T-helper 17 cell (primary cell): ENCODE measurements at places on chromosomes 3 and 15. TPM values are rescaled to one million over a fixed set of nuclear protein-coding genes. Genes with fewer than 3 reads are reported as not detected.

DNA sequence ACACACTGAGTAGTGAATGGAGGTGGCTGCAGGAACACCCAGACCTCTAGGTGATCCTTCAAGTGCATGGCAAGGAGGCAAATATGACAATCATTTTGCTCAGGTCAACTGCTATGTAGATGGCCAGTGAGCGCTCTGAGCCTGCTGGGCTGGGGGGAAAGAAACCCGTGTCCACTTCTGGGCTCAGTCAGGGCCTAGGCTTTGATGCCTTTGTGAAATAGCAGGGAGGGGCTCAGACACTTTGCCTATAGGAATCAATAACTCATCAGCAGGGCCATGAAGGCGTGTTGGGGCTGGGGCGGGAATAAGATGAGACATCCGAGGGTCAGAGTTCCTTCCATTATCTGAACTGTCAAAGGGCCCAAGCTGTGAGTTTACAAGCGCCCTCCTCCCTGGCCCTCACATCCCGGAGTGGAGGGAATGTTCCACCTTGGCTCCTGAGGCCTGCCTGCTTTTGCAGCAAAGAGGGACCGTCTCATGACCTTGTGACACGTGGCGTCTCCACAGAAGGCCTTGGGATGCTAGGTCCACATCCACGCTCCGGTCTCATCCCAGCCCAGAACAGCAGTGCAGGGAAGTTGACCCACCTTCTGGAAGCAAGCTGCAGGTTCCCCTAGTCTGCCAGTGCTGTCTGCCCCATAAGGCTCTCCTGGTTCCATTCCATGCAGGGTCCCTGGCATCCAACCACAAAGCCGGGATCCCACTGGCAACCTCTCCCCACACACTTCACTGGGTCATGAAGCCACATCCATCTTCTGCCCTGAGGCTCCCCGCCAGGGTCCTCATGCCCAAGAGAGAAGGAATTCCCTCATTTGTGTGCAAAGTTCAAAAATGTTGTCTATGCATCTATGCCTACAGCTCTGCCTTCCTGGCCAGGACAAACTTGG, 78.4 kb downstream of the CHSY1 start:
- H3K4me1 ChIP-seq = peaks cover 17% of the 10 kb centered on the region
- no peak overlapping the region for H3K27ac ChIP-seq
- H3K36me3 ChIP-seq = no peaks in the 10 kb centered on the region

DNA sequence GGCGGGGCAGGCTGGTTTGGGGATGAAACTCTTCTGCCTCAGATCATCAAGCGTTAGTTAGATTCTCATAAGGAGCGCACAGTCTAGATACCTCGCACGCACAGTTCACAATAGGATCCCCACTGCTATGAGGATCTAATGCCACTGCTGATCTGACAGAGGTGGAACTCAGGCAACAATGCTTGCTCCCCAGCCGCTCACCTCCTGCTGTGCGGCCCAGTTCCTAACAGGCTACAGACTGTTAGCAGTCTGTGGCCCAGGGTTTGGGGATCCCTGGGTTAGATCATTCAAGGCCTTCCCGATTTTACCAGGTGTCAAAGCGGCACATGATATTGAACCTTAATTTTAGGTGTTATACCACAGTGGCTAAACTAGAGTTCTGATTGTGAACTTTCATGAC, 232.8 kb downstream of the UBE2E2 start:
- DNase-seq = no peak
- peaks cover 11% of the 10 kb centered on the region for H3K4me1 ChIP-seq
- H3K27ac ChIP-seq = no peak overlapping the region
- no peak overlapping the region for H3K4me3 ChIP-seq
- no peaks in the 10 kb centered on the region for H3K27me3 ChIP-seq
- no peaks in the 10 kb centered on the region for H3K36me3 ChIP-seq

- peaks cover 16% of the 10 kb centered on the region for H3K4me1 ChIP-seq
- H3K4me3 ChIP-seq = no peak overlapping the region
- no peaks in the 10 kb centered on the region for H3K27me3 ChIP-seq
- no peak for DNase-seq
- H3K36me3 ChIP-seq = no peaks in the 10 kb centered on the region
These were observed 470.9 kb upstream of the TPRG1 start for GRCh38 chr3:188700918-188701317.

- peaks cover 6% of the 10 kb centered on the region for H3K4me1 ChIP-seq
- no peak overlapping the region for H3K4me3 ChIP-seq
- peaks cover 23% of the 10 kb centered on the region for H3K27me3 ChIP-seq
- no peaks in the 10 kb centered on the region for H3K36me3 ChIP-seq
- DNase-seq = no peak
These were observed 63.1 kb upstream of the ATP13A3 start for GRCh38 chr3:194549853-194550252.

- H3K36me3 ChIP-seq = peaks cover 5% of the 10 kb centered on the region
- DNase-seq = no peak
- peaks cover 49% of the 10 kb centered on the region for H3K27me3 ChIP-seq
- H3K27ac ChIP-seq = no peak overlapping the region
- H3K4me1 ChIP-seq = no peaks in the 10 kb centered on the region
These were observed 69.0 kb upstream of the THBS1 start for GRCh38 chr15:39511916-39512260.

DNA sequence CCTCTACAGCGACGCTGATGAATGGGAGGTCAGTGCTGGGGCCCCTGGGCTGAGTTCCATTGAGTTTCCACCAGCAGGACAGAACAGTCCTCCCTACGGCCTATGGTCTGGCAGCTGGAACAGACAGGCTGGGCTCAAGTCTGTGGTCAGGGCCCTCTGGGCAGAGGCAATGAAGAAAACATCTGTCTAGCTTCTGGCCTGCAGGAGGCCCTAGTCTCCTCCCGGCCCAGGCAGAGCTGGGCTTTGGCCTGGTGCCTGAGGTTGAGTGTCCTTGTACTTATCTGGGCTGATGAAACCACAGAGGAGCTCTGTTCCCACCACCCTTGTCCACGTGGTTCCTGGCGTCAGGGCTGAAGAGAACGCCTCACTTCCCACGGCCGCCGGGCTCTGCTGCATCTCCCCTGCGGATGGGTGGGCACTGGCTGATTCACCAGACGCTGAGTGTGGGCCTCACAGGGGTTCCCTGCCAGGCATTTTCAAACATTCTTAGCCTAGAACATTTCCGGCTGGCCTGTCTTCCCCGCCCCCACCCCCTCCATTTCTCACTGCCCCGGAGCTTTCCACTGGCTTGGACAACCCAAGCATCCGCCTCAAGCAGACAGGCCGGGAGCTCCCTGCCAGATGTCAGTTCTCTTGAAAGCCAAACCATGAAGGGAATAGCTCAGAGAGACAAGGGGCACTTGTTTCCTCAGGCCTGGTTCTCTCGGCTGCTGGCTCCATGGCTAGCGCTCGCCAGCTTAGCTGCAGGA, 20.3 kb downstream of the PPCDC start:
- H3K36me3 ChIP-seq = peaks cover 2% of the 10 kb centered on the region
- H3K27me3 ChIP-seq = no peaks in the 10 kb centered on the region
- H3K27ac ChIP-seq = peak overlapping the region; percentile 65
- no peak overlapping the region for H3K4me3 ChIP-seq

GRCh38 chr15:27137127-27137526, 166.1 kb downstream of the GABRG3 start:
- no peak for DNase-seq
- no peak overlapping the region for H3K4me3 ChIP-seq
- H3K27me3 ChIP-seq = no peaks in the 10 kb centered on the region
- H3K27ac ChIP-seq = no peak overlapping the region

The GOLGA8S gene
- total RNA-seq = 0.21 TPM

GRCh38 chr15:81085213-81085612, 48.9 kb upstream of the CFAP161 start:
- DNase-seq = no peak
- no peak overlapping the region for H3K4me3 ChIP-seq
- peaks cover 4% of the 10 kb centered on the region for H3K4me1 ChIP-seq
- peaks cover 32% of the 10 kb centered on the region for H3K27me3 ChIP-seq

GRCh38 chr15:98909968-98910885, 97.4 kb downstream of the PGPEP1L start:
- no peaks in the 10 kb centered on the region for H3K27me3 ChIP-seq
- no peak overlapping the region for H3K27ac ChIP-seq
- H3K4me3 ChIP-seq = no peak overlapping the region
- H3K4me1 ChIP-seq = peaks cover under 1% of the 10 kb centered on the region

DNA sequence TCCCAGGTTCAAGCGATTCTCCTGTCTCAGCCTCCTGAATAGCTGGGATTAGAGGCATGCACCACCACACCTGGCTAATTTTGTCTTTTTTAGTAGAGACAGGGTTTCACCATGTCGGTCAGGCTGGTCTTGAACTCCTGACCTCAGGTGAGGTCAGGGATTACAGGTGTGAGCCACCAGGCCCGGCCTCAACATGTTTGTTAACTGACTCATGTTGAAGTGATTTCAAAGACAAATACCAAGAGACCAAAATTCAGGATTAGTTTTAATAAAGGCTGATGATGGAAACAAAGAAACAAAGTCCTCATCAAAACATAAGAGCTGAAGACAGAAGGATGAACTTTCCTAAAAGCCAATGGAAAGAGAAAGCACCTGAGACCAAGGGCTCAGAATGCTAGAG, 36.5 kb downstream of the SLC12A6 start:
- H3K27ac ChIP-seq = no peak overlapping the region
- H3K27me3 ChIP-seq = no peaks in the 10 kb centered on the region
- H3K4me3 ChIP-seq = no peak overlapping the region
- peaks cover 7% of the 10 kb centered on the region for H3K36me3 ChIP-seq
- no peak for DNase-seq
- peaks cover 29% of the 10 kb centered on the region for H3K4me1 ChIP-seq

DNA sequence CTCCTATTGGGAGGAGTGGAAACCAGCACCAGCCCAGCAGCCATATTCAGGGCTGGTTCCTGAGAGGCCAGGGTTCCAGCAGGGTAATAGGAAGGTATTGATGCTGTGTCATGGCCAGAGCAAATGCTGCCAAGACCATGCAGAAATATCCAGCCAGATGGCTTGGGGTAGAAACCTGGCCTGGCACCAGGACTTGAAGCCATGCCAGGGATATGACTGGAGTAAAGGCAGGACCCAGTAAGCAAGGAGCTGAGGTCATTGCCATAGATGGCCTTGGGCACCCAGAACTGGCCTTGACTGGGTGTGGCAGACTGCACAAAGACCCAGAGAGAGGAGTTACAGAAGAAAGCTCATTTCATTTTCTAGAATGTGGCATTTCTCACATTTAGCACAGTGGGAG, 257.6 kb upstream of the GOLGA6L4 start:
- H3K27me3 ChIP-seq = peaks cover 10% of the 10 kb centered on the region
- H3K36me3 ChIP-seq = peaks cover 3% of the 10 kb centered on the region
- H3K4me1 ChIP-seq = no peaks in the 10 kb centered on the region
- no peak overlapping the region for H3K4me3 ChIP-seq

DNA sequence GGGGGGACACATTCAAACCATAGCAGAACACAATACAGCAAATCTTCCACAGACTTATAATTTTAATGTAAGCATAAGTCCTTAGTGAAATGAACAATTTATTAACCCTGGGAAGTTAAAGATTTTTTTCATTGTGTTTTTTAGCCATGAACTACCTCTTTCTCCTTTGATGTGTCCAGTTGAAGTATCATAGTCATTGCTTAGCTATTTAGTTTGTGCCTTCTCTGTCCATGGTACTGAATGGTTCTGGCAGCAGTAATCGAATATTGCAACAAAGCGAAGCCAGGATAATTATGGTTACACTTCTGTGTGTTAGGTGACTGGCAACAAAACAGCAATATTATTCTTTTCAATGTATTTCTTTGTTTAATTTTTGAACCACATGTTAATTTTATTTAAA, 403.0 kb upstream of the ONECUT1 start:
- no peak overlapping the region for H3K4me3 ChIP-seq
- DNase-seq = no peak
- H3K27me3 ChIP-seq = peaks cover 10% of the 10 kb centered on the region
- H3K4me1 ChIP-seq = no peaks in the 10 kb centered on the region
- no peaks in the 10 kb centered on the region for H3K36me3 ChIP-seq
- no peak overlapping the region for H3K27ac ChIP-seq

The SLC9C1 gene
- total RNA-seq = not detected

GRCh38 chr3:2697589-2697988, 412.6 kb downstream of the IL5RA start:
- no peak overlapping the region for H3K27ac ChIP-seq
- no peaks in the 10 kb centered on the region for H3K4me1 ChIP-seq
- H3K36me3 ChIP-seq = no peaks in the 10 kb centered on the region
- peaks cover 8% of the 10 kb centered on the region for H3K27me3 ChIP-seq
- H3K4me3 ChIP-seq = no peak overlapping the region

The SERPINI1 gene
- total RNA-seq = 3.6 TPM

The IL17RE gene
- total RNA-seq = 12.4 TPM

DNA sequence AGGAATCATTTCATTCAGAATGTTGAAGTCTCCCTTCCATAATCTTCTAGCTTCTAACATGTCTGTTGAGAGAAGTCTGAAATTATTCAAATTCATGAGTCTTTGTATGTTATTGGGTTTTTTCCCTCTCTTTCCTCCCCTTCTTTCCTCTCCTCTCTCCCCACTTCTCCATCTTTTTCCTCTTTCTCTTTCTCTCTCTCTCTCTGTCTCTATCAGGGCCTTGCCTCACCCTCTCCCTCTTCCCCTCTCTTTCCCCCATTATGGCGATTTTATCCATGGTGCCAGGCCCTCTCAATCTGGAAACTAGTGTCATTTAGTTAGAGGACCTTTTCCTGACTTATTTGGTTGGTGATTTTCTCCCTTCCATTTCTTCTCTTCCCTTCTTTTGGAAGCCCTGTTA, 147.3 kb downstream of the SST start:
- no peak overlapping the region for H3K4me3 ChIP-seq
- H3K27ac ChIP-seq = no peak overlapping the region
- peaks cover 23% of the 10 kb centered on the region for H3K27me3 ChIP-seq
- H3K36me3 ChIP-seq = peaks cover 2% of the 10 kb centered on the region
- DNase-seq = no peak

GRCh38 chr3:101611023-101611422, 37.0 kb downstream of the PCNP start:
- DNase-seq = no peak
- no peak overlapping the region for H3K4me3 ChIP-seq
- H3K36me3 ChIP-seq = no peaks in the 10 kb centered on the region

GRCh38 chr15:89167267-89168176, 53.9 kb downstream of the RLBP1 start:
- peaks cover 4% of the 10 kb centered on the region for H3K4me1 ChIP-seq
- H3K4me3 ChIP-seq = peak overlapping the region; percentile 26
- DNase-seq = no peak
- H3K27me3 ChIP-seq = no peaks in the 10 kb centered on the region

GRCh38 chr3:130389743-130390478, 44.4 kb downstream of the COL6A5 start:
- H3K4me1 ChIP-seq = no peaks in the 10 kb centered on the region
- H3K36me3 ChIP-seq = no peaks in the 10 kb centered on the region
- H3K27me3 ChIP-seq = no peaks in the 10 kb centered on the region
- H3K27ac ChIP-seq = no peak overlapping the region
- no peak overlapping the region for H3K4me3 ChIP-seq
- DNase-seq = no peak

The C3orf62 gene
- total RNA-seq = 11.1 TPM

The APBA2 gene
- total RNA-seq = 28.9 TPM
